ENCODE measurements at places on chromosomes 13 and 19.

- DNase-seq: peak; percentile 84
Observed at GRCh38 chr19:10000171-10000826, 10.0 kb downstream of the COL5A3 start.

- DNase-seq: no peak
Observed at GRCh38 chr13:36912369-36912768, 7.7 kb downstream of the SMAD9 start.

DNA sequence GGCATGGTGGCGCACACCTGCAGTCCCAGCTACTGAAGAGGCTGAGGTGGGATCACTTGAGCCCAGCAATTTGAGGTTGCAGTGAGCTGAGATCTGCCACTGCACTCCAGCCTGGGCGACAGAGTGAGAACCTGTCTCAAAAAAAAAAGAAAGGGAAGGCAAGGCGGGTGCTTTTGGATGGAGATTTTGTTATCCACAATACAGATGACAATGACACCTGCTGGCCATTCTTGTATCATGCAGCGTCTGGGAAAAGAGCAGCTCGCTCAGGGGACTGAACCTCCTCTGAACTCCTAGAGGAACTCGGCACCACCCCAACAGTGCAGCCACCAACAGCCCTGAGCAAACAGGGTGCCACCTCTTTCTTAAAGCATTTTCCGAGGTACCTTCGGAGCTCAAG is 22.8 kb downstream of the HAUS8 start:
- no peak for DNase-seq

- no peak for DNase-seq
Observed at GRCh38 chr19:34974646-34975045, 10.6 kb upstream of the ZNF792 start.

- DNase-seq: no peak
Observed at GRCh38 chr19:5001615-5002014, 32.7 kb downstream of the KDM4B start.

GRCh38 chr13:110772091-110772984 is 58.8 kb downstream of the ING1 start:
- no peak for DNase-seq

DNA sequence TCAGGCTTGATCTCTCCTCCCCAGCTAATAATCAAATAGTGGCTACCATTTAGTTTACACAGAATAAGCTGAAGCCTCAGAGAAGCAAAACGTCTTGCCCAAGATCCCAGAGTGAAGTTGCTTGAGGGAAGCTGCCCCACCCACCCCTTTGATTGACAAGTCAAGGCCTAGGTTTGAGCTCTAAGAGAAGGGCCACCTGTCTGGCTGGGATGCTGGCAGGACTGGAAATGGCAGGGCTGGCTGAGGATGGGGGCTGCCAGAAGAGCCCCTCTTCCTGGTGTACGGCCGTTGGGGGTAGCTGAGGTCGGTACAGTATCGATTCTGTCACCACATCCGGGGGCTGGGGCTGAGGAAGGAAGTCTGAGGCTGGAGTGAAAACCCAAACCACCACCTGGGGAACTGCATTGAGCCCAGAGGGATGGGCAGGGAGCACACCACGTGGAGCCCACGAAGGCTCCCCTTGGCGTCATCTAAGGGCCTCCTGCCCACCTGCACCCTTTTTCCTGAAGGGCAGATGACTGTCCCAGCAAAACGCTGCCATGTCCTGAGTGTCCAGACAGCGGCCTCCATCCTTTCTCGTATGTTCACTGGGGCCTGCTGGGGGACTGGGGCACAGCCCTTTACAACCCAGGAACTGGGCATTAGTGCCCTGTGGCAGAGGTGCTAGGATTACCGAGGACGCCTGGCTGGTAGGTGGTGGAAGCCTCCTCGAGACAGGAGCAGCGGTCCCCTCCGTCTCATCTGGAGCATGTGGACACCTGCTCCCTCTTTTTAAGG is 1.4 kb upstream of the PRKD2 start:
- DNase-seq: no peak

- no peak for DNase-seq
Observed at GRCh38 chr13:49643035-49643646, 14.8 kb downstream of the ARL11 start.

GRCh38 chr13:46553521-46553885 is 533 bp downstream of the LRCH1 start:
- peak; percentile 76 for DNase-seq

DNA sequence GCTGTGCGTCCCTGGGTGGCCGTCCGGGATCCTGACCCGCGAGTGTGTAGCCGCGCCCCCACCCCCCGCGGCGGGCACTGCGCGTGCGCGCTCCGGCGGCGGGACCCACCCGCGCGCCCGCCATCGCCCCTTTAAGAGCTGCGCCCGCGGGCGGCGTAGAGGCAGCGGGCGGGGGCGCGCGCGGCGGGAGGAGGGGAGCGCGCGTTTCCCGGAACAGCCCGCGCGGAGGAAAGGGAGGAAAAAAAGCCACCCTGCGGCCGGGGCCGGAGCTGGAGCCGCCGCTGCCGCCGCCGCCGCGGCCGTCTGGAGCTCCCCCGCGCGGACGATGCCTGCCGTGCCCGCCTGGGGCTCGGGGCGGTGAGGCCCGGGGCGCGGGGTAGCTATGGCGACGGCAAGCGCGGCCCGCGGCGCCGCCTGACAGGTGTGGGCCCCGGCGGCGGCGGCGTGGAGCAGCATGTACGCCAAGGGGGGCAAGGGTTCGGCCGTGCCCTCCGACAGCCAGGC is at the start of gene SSBP4:
TSS of gene SSBP4 (plus strand) at position 204 of the 504 bp plus-strand sequence. CDS start at position 455, 251 bp downstream.
- DNase-seq: no peak

- no peak for DNase-seq
Observed at GRCh38 chr13:73451221-73452029, 392.6 kb downstream of the KLF5 start.

DNA sequence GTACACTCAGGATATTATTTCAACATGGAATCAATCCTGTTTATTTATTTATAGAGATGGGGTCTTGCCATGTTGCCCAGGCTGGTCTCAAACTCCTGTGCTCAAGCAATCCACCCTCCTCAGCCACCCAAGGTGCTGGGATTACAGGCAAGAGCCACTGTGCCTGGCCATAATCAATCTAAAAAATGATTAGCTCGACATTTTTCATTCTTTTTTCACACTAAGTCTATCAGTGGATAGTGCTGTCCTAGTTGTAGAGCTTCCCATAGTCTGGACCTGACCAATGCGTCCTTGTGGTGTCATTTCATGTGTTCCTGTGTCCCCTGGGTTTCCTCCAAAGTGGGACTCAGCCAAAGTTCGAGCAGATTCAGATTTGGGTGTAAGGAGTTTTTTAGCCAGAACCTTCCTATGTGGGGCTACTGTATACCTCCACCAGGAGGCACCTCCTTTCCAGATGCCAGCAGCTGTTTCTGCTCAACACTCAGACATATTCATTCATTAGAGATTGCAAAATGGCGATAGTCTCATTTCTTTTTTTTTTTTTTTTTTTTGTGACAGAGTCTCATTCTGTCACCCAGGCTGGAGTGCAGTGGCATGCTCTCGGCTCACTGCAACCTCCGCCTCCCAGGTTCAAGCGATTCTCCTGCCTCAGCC is 61.1 kb downstream of the MAP4K1 start:
- DNase-seq: no peak

DNA sequence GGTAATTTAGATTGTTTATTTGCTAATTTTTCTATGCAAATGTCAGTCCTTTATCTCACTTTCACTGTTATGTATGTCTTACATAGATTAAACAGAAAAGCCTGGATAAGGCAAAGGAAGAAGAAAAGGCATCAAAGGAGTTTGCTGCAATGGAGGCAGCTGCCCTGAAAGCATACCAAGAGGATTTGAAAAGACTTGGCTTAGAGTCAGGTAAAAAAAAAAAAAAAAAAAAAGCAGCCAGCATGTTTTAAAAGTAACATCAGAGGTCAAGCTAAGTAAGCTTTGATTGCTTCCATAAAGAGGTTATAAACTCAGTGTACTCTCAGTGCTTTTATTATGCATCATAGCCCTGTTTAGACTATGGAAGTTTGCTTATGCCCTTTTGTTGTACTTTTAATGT is 3.8 kb downstream of the WBP4 start:
- no peak for DNase-seq

- no peak for DNase-seq
Observed at GRCh38 chr13:73880365-73880764, 253.8 kb downstream of the KLF12 start.

DNA sequence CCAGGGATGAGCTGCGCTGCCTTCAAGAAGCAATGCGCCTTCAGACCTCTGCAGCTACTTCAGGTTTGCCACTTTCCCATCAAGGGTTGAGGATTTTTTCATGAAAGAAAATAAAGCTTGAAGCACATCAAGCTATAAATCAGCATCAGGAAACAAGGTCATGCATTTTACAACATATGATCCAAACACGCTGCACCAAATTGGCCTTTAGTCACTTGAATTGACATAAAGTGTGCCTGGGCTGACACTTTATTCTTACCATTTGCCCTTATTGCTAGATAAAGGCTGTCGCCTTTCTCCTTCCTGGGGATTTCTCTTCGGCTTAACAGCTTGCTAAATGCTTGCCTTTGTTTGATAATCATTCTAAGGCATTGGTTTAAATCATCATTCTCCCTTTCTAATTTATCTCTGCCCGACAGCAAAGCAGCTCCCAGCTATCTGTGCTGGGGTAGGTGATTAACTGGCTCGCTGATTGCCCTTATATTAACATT is 87.7 kb downstream of the LHFPL6 start:
- no peak for DNase-seq

- no peak for DNase-seq
Observed at GRCh38 chr19:42166316-42166715, 34.1 kb upstream of the POU2F2 start.

DNA sequence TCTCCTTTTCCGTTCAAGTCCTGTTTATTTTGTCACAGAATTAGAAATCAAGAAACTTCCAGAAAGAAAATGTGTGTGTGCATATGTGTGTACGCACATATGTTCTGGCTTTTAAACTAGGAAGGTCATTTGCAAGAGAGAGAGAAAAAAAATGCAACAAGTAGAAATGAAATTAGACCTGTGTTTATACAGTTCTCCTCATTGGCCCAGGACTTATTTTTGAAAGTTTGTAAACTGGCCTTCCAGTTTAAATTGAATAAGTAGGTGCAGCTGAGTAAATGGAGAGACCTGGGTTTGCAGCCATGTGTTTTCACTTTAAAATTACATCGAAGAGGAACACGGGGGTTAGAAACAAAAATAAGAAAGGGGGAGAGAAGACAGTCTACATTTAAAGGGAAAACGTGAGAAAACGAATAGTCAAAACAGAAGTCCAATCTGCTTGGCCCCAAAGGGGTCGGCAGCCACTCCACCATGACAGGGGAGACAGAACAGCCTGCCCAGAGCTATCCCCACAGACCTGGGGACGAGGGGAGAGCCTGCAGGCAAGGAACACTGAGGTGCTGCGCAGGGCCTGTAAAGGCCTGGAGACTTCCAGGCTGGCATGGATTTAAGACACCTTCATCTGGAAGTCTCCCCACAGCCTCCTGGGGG is 216.8 kb upstream of the MAB21L1 start:
- peak; percentile 50 for DNase-seq

GRCh38 chr13:98521461-98522247 is 55.3 kb downstream of the STK24 start:
- DNase-seq: no peak

GRCh38 chr13:85262499-85262898 is 536.7 kb downstream of the SLITRK6 start:
- DNase-seq: no peak

DNA sequence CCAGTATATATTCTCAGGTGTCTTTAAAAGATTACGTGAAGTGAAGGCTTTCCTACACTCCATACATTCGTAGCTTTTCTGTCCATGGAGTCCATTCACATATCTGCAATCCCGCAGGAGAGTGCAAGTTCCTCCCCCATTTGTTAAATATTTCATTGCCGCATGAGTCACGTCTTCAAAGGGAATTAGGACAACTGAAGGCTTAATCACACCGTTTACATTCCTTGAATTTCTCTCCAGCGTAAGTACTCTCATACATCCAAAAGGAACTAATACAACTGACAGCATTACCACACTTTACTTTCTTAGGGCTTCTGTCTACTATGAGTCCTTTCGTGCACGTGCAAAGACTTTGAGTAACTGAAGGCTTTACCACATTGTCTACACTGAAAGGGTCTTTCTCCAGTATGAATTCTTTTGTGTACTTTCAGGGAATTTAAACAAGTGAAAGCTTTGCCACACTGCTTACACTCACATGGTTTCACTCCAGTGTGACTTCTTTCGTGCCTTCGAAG is 29.0 kb upstream of the ZNF564 start:
- no peak for DNase-seq

GRCh38 chr13:42078128-42078808 is 29.8 kb downstream of the DGKH start:
- DNase-seq: no peak

Measured in sigmoid colon (tissue), 7 donors.